ENCODE measurements at places on chromosomes 3 and 15. TPM values are rescaled to one million over a fixed set of nuclear protein-coding genes. Genes with fewer than 3 reads are reported as not detected.

GRCh38 chr3:73415118-73415517 is 209.6 kb downstream of the PDZRN3 start:
- no peak for DNase-seq

- no peak for DNase-seq
These were observed 251.3 kb upstream of the GBE1 start for GRCh38 chr3:82012775-82013174.

GRCh38 chr15:32951736-32952464 is 234.1 kb downstream of the GREM1 start:
- DNase-seq = no peak

The PSMD2 gene
- total RNA-seq = 171 TPM

The TMEM207 gene
- not detected for total RNA-seq

The ROBO2 gene
- 51.3 TPM for total RNA-seq
